Germinal center (tissue), 1 donor: ENCODE measurements at places on chromosomes 2 and 18.
A peak's percentile ranks its signal among the peaks of the same experiment; 100 is the strongest.

DNA sequence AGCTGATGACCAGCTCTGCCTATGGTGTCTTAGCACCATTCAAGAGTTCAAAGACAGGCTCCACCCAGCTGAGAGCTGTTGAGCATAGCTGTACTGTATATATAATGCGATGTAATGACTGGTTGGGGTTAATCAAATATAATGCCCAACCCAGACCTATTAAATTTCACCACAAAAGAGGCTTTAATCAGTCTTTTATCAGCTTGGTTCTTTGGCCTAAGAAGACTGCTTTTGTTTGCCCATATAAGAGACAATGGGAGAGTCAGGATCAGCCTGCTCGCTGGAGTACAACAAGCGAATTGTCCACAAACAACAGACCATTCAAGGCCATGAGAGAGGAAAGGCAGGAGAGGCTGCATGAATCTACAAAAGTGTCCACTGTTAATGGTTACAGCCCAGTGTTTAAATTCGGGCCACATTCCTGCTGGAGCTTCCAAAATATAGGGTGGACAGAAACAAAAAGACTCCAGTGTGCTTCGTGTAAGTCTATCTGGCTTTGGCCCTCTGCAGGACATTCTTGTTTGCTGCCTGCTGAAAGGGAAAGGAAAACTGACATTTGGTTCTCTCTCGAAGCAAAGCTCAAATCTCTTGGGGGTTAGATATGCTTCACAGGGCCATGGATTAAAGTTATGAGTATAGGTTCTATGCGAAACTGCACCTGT, 299.0 kb upstream of the FBXO11 start:
- DNase-seq: peak; percentile 13

GRCh38 chr2:205346649-205347048, 335.7 kb upstream of the NRP2 start:
- no peak for DNase-seq

- DNase-seq: peak; percentile 12
Observed at GRCh38 chr2:46615986-46616485, 136.7 kb downstream of the TMEM247 start.

DNA sequence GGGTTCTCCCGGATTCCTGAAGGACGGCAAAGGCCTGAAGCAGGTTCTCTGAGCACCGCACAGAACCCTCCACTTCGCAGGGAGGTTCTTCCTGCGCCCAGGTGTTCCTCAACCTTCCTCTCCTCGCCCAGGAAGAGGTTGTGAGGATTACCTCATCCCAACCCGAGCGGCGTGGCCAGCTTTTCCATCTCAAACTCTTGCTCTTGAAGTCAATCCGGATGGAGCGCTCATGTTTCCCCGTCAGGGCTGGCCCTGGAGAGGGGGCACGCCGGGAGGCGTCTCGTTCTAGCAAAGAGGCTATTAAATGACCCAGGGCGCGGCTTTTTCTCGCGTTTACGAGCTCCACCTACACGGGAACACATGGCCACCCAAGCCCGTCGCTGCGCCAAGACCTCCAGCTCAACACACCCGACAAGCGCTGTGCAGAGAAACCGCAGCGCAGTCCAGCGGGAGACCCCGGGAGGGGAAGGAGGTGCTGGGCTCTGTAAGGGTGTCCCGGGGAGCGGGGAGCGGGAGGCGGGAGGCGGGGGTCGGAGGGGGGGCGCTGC, 540 bp upstream of the RAB10 start:
- no peak for DNase-seq

GRCh38 chr2:27303093-27304025, 4.9 kb downstream of the UCN start:
- peak; percentile 68 for DNase-seq

DNA sequence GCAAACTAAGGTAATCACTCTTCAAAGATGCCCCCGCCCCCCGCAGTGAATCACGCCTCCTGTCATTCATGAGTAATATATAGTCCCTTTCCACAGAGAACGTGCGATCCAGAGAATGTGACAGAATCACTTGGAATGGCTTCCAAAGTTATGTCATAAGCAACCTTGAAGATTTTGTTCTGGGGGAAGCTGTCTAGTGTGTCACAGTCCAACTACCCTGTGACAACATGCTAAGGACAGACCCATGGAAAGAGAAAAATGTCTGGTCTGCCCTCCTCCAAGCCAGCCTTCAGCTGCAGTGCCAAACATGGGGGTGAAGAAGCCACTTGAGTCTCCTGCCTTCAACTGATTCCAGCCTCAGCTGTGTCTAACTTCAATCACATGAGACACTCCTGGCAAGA, 259.1 kb downstream of the SS18 start:
- no peak for DNase-seq

DNA sequence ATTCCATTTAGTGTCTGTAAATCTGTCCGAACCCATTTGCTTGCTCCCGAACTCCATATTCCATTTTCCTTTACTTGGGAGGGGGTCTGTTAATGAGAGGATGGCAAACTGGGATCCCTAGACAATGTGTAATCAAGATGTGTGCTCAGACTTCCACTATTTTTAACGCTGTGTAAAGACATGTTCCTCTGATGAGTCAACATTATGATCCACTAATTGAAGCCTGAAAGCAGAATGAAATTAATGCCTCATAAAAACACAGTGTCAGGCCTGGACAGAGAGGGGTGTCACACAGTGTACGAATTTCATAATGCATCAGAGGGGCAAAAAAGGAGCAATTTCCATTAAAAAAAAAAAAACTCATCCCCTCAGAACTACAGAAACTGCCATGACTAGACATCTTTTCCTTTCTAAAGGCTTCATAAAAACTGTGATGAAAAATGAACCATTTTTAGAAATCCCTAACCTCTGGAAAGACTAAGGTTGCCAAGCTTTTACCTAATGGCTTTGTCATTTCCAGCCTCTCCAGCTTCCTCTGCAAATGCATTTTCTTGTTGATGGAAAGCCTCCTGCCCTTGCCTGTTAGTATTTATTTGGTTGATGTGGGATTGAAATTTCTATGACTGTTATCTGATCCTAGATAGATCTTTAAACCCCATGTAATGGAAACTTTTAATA, 209.2 kb upstream of the DCC start:
- DNase-seq: no peak

GRCh38 chr18:33184958-33185357, 255.6 kb downstream of the CCDC178 start:
- peak; percentile 6 for DNase-seq

DNA sequence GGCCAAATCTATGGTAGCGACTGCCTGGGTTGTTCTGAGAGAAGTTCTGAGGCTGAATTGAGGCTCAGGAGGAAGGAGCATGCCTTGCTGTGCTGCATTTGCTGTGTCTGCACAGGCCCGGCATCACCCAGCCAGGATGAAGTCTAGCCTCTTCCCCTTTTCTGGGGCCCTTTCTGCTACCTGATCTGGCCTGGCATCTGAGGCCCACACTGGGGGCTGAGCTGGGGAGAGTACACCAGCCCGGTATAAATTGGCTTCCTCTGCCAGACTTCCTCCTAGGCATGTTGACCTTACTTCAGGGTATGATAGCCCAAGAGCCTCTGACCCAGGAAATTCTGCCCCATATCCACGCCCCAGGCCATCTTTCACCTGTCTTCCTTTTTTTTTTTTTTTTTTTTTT, 30.0 kb downstream of the MRPL35 start:
- DNase-seq: peak; percentile 53

GRCh38 chr2:117536139-117536538, 278.4 kb upstream of the DDX18 start:
- no peak for DNase-seq

GRCh38 chr18:62715759-62716615, 646 bp downstream of the PHLPP1 start:
- peak; percentile 82 for DNase-seq

DNA sequence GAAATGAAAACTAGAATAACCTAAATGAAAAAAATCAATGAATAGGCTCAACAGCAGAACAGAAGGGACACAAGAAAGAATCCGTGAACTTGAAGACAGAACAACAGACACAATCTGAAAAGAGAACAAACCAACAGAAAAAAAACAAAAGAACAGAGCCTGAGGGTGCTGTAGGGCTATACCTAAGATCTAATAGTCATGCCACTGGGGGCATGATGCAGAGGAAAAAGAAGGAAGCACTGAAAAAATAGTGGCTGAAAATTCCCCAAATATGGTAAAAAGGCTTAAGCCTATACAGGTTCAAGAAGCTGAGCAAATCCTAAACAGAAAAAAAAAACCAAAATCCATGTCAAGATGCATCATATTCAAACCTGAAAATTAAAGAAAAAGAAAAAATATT, 50.3 kb downstream of the KANSL3 start:
- no peak for DNase-seq

DNA sequence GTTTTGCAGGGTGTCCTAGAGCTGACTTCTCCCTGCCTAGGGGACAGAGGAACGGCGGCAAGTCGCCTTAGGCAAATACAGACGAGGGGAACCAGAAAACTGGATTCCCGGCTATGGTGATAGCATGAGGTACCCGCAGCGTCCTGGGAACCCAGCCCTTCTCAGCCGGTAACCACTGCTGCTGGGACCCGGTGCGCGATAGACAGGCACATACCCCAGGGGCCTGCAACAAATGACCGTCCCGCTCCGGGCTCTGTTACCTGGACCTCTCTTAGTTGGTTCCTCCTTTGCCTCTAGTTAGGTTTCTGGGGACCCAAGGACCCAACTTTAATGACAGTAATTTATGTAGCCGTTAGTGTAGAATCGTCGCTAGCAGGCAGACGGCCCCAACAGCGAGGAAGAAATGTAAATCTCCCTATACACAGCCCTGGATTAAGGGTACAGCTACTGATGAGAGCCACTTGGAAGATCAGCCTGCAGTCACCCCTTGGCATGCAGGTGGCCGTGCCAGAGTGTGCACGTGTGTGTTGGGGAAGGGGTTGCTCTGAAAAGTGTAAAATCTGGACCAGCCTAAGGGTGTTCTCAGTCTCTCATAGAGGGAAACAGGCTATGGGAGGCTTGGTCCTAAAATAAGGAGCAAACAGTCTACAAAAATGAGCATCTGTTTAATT, 819 bp upstream of the SERPINE2 start:
- DNase-seq: peak; percentile 10

GRCh38 chr2:26571316-26571715, 69.8 kb downstream of the CIB4 start:
- no peak for DNase-seq

GRCh38 chr18:64099244-64099643, 49.6 kb downstream of the LINC00305 start:
- no peak for DNase-seq

GRCh38 chr2:159175182-159175581, 111.3 kb downstream of the WDSUB1 start:
- DNase-seq: no peak

- no peak for DNase-seq
Observed at GRCh38 chr2:235127931-235128330, 176.1 kb downstream of the SH3BP4 start.

DNA sequence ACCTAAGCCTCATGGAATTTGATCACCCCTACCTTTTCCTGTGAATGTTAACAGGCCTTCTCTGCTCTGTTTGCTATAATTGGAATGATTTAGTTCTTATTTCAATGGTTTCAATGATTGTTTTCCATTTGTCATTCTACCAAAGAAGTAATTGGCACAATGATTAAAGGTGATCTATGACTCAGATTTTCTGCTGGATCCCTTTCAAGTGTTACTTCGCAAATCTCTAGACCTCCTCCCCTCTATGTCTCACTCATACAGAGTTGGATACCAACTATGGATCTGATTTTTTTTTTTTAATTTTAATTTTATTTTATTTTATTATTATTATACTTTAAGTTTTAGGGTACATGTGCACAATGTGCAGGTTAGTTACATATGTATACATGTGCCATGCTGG, 29.6 kb upstream of the FAM117B start:
- no peak for DNase-seq

DNA sequence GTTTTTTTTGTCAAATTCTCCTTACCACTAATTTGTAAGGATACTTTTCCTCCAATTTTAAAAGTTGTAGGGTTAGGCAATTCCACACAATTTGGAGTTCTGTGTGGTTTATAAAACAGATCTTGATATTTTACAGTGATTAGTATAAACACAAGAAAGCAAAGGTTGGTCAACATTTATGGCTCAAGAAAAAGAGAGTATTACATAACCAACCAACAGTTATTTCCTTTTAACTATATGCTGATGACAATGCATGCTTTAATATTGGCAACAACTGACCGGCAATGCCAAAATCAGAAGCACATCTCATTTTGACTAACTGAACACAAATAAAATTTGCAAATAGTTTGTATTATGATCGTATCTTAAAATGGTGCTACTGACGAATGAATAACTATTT, 137.2 kb downstream of the CDH2 start:
- no peak for DNase-seq

DNA sequence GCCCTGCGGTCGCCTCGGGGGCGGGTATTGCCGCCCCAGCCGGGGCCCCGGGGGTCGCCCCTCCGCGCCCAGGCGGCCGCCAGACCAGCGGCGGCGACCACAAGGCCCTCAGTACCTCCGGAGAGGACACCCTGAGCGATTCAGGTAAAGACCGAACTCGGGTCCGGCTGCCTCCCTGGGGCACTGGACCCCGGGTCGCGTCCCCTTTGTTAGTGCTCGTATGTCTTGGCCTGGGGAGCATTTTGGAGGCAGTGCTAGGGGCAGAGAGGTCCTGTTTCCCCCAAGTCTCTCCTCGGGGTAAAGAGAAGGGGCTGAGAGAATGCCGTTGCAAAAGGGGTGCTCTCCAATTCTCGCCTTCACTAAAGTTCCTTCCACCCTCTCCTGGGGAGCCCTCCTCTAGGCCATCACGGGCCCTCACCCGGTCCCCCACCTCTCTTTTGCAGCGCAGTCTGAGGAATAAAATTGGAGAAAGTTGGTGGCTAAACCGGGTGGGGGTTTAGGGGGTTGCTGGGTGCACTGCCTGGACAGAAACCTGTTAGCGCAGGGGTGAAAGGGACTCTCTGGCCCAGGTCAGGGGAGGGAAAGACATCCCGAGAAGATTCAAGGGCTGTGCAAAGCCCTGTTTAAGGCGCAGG, 2.5 kb downstream of the MYCN start:
- DNase-seq: no peak

DNA sequence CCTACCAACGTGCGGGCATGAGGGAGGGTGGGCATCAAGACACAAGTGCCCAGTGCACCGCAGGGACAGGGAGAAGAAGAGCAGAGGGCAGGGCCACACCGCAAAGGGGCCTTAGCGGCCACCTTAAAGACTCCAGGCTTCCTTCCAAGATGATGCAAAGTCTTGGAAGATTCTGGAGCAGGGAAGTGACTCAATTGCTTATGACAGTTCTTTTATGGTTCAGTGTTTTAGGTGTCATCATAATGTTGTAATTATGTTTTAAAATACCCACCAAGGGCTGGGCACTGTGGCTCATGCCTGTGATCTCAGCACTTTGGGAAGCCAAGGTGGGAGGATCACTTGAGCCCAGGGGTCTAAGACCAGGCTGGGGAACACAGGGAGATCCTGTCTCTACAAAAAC, 44.5 kb upstream of the SEMA4C start:
- DNase-seq: no peak

DNA sequence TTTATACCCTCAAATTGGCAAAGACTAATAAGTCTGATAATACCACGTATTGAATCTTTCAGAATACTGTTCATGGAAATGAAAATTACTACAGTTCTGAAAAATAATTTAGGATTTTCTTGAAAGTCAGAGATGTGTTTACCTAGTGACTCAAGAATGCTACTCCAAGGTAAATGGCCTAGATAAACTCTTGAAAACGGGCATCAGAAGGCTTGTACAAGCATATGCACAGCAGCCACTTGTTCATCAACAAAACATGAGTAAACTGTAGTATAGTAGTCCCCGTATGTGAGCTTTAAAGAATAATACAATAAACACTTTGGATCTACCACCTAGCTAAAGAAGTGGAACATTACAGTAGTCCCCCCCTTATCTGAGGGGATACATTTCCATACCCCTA, 157.5 kb downstream of the THADA start:
- DNase-seq: no peak
